ENCODE measurements at places on chromosomes 13 and 19. TPM values are rescaled to one million over a fixed set of nuclear protein-coding genes. Genes with fewer than 3 reads are reported as not detected.

GPR12 gene
- not detected for polyA plus RNA-seq

NALCN gene
- polyA plus RNA-seq = 2.0 TPM

NLRP9 gene
- 0.17 TPM for polyA plus RNA-seq

GRCh38 chr19:518598-519231, 11.4 kb downstream of the TPGS1 start:
- no peak for DNase-seq
- H3K4me1 ChIP-seq = no peaks in the 10 kb centered on the region

GRCh38 chr19:57075801-57076492, 43.8 kb upstream of the USP29 start:
- no peak for DNase-seq
- H3K36me3 ChIP-seq = no peaks in the 10 kb centered on the region
- H3K4me1 ChIP-seq = no peaks in the 10 kb centered on the region
- H3K27ac ChIP-seq = no peak overlapping the region

- H3K4me1 ChIP-seq = no peaks in the 10 kb centered on the region
- no peaks in the 10 kb centered on the region for H3K27me3 ChIP-seq
- DNase-seq = no peak
- no peak overlapping the region for H3K27ac ChIP-seq
These were observed 18.6 kb downstream of the ZNF233 start for GRCh38 chr19:44278181-44278690.
